ENCODE measurements at places on chromosomes 13 and 19. TPM values are rescaled to one million over a fixed set of nuclear protein-coding genes. Genes with fewer than 3 reads are reported as not detected.

SOHLH2 gene
- total RNA-seq: 0.34 TPM

ONECUT3 gene
- total RNA-seq: under 0.01 TPM

ZNF302 gene
- total RNA-seq: 15.9 TPM

ZNF723 gene
- not detected for total RNA-seq

FLT3LG gene
- total RNA-seq: 1.00 TPM

VAV1 gene
- total RNA-seq: 1.7 TPM

ZNF30 gene
- 2.7 TPM for total RNA-seq

BCAM gene
- total RNA-seq: 26.0 TPM

FCHO1 gene
- 0.68 TPM for total RNA-seq

ZNF699 gene
- total RNA-seq: 24.9 TPM

All from nasal cavity respiratory epithelium epithelial cell of viscerocranial mucosa (primary cell).